Activated T-helper 1 cell treated with anti-CD3 and anti-CD28 coated beads, Interleukin-12 subunit alpha, Interleukin-12 subunit beta, Interleukin-2, Interleukin-4 antibody, amounts not matched to agents 30 ng/mL and 10 ng/mL and 1 ng/mL, durations not matched to agents 14 hours and 24 hours and 36 hours (primary cell): ENCODE measurements at places on chromosomes 16 and 17. TPM values are rescaled to one million over a fixed set of nuclear protein-coding genes. Genes with fewer than 3 reads are reported as not detected.

GSG1L2 gene
- not detected in 2 replicates for total RNA-seq

CES4A gene
- total RNA-seq, result 33.2 and 34.2 TPM in 2 replicates

PDIA2 gene
- not detected in 2 replicates for total RNA-seq

DNA sequence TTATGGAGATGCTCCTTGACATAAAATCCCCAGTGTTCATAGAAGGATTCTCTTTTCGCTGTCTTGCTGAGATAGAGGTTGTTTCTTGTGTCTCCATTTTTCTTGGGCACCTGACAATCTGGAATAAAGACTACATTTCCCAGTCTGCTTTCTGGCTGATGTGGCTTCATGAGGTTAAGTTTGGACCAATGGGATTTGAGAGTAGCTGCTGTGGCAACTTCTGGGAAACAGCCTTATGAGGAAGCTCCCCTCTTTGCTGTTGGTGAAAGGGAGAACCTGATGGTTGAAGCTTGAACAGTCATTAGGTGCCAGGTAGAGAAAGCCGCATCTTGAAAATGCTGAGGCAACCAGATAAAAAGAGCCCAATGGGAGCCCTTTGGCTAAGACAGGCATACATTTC is 24.4 kb downstream of the HS3ST4 start:
- no peak overlapping the region for H3K4me3 ChIP-seq
- no peak overlapping the region for H3K27ac ChIP-seq
- H3K36me3 ChIP-seq, result no peaks in the 10 kb centered on the region
- H3K4me1 ChIP-seq, result no peaks in the 10 kb centered on the region

DNA sequence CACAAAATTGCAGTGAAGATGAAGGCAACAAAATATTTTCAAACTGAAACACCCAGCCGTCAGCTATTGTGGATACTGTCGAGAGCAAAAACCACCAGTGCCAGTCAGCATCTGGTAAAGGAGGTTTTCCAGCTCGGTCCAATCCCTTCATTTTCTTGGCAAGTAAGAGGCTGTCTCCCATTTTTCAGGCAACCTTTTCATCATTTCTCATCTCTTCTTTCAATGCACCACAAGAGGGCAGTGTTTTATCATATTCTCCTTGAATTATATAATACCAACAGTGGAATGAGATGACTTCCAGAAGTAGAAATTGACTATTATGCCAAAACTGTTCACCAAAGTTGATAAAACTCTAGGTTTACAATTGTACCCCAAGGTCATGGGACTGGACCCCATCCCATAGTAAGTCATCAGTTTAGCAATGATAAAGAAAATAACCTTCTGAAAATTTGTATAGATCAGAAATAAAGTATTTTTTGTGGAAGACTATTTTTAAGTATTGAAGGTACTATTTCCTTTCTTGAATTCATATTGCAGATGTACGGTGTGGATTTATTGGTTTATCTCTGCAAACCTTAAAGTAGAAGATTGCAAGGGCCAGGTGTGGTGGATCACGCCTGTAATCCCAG is 16.8 kb downstream of the NQO1 start:
- no peak overlapping the region for H3K4me3 ChIP-seq
- DNase-seq, result no peak
- H3K27ac ChIP-seq, result no peak overlapping the region
- peaks cover 7% of the 10 kb centered on the region for H3K36me3 ChIP-seq
- no peaks in the 10 kb centered on the region for H3K27me3 ChIP-seq
